ENCODE measurements at places on chromosomes 13 and 19.

- peak; percentile 81 for DNase-seq
These were observed 816 bp downstream of the SPRED3 start for GRCh38 chr19:38389101-38389925.

- DNase-seq: no peak
These were observed 5.6 kb upstream of the AMH start for GRCh38 chr19:2243274-2244124.

DNA sequence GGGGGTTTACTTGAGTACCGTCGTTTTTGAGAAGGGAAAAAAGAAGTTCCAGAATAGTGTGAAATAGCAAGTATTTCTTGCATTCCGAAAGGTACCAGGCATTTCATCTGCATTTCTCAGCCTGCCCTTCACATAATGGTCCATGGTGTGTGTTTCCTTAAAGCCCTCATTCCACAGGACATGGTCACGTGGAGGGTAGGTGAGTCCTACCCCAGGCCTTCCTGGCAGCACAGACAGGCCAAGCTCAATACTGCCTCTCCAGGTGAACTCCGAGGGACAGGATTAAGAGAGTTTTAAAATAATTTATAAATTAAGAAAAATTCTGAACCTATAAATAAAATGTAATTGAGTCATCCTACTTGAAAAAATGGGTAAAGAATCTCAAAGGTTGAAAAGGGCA lies 64.7 kb downstream of the TNFRSF19 start:
- no peak for DNase-seq

GRCh38 chr19:31706691-31707620 lies 357.7 kb upstream of the TSHZ3 start:
- no peak for DNase-seq

DNA sequence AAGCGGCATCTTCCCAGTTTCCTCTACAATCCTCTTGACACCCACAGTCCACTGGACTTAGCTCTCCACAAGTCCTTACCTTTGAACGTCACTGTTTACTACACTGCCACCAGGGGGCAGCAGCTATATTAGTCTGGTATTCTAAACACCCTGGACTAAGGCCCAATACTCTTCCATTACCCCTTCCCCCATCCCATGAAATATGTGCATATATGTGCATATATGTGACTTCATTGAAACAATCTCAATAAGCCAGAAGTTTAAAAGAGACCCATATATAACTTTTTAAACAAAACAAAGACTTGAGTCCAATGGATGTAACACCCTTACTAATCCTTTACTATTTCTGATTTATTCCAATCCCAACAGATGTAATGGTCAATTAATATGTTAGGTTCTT lies 15.5 kb downstream of the GGACT start:
- DNase-seq: peak; percentile 68

GRCh38 chr13:94123557-94123956 lies 355.9 kb downstream of the DCT start:
- no peak for DNase-seq

DNA sequence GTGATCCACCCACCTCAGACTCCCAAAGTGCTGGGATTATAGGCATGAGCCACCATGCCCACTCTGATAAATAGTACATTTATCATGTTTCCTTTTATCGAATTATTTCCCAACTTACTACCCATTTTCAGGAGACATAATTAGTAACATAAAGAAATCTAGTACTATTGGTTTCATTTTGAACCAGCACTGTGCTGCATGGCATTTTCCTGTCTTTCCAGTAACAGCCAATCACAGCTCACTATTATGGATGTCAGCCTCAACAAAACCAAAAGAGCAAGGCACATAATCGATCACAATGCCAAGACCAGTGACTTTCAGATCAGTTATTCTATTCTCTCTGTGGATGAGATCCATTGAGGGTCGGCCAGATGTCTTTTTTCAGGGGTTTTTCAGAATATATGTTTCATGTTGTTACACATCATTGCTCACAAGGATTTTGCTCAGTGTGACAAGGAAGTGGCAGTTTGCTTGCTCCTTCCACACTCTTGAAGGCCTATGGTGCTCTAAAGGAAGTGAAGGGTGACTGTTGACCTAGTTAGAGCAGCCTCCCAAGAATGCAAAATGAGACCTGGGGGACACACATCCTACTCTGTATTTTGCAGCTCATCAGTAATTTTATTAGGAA lies 233.4 kb downstream of the KCNRG start:
- no peak for DNase-seq

- no peak for DNase-seq
These were observed 775.3 kb downstream of the UQCRFS1 start for GRCh38 chr19:28437390-28438346.

GRCh38 chr13:75495938-75496337 lies 14.0 kb upstream of the TBC1D4 start:
- no peak for DNase-seq

DNA sequence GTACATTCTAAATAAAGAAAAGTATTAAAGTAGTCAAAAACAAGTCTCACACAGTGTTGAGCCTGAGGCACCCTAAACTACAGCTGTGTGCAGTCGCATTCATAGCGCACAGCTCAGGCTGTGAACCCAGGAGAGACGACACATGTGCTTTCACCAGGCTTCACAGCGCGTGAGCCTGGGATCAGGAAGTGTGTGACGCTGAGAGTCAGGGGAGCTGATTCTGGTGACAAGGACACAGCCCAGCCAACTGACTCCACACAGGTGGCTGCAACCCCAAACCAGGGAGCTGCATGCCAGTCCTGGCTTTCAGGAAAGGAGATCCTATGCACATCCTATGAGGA lies 41.6 kb downstream of the COL4A1 start:
- DNase-seq: no peak

DNA sequence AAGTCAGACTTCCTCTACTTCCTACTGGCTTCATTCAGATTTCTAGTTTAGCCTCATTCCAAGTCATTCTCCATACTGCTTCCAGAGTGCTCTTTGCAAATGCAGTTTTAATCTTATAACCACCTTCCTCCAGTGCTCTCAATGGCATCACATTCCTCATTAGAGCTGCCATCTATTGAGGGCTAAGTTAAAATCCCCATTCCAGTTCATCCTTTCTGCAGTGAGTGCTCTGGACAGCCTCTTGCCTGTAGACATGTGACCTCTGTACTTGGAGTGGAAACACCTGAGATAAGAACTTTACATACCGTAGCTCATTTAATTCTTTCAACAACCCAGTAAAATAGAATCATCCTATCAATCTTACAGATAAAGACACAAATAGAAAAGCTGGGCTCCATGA lies 57.9 kb upstream of the MAB21L1 start:
- no peak for DNase-seq

DNA sequence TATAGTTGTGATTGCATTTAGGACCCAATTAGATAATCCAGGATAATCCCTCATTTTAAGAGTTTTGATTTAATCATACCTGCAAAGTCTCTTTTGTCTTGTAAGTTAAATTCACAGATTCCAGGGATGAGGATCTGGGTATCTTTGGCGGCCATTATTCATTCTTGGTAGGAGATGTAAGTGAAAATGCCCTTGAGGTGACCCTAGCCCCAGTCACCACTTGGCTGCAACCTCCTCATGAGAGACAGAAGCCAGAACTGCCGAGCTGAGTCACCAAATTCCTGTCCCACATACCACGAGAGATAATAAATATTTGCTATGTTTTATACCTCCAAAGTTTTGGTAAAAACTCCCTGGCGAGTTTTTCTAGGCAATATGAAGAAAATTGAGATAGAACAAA lies 389.4 kb downstream of the RFC3 start:
- DNase-seq: peak; percentile 3

GRCh38 chr19:4922530-4923275 lies 13.4 kb downstream of the UHRF1 start:
- DNase-seq: no peak

GRCh38 chr19:51089786-51090185 lies 7.1 kb upstream of the KLK14 start:
- no peak for DNase-seq

- DNase-seq: no peak
These were observed 14.7 kb downstream of the DCT start for GRCh38 chr13:94464771-94465170.

- DNase-seq: no peak
These were observed 11.3 kb downstream of the ZFR2 start for GRCh38 chr19:3857449-3858003.

GRCh38 chr19:6693056-6693471 lies 23.1 kb upstream of the TNFSF14 start:
- DNase-seq: no peak

DNA sequence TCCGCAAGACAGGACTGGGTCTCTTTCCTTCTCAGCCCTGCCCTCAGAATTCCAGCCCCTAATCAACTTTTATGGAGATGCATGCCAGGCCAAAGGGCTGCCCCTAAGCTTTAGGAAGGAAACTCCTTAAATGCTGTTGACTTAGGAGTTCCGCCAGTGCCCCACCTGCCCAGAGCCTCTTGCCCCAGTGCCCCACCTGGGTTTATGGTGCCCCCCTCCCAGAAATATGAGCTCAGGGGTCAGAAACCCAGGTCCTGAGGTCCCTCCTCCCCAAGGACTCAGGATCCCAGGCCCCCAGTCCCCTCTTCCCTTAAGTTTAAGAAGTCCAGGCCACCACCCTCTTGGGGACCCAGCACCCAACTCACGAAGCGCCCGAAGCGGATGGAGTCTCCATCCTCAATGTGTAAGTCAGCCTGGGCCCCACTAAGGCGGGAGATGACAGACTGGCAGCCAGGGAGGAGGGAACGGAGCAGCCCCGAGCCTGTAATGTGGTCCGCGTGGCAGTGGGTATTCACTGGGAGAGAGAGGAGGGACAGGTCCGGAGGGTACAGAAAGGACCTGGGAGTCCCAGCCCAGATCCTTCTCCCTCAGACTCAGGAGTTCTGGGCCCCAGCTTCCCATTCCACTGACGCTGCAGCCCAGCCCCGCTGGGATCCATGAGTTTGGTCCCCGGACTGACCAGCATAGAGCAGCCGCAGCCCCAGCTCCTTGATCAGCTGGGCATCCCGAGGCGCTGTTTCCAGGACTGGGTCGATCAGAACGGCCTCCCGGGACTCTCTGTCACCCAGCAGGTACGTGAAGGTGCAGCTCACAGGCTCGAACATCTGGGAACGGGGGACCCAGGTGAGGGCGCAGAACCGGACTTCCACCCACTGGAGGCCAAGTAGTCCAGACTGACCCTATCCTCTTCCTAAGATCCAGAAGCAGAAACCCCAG lies 897 bp downstream of the ETHE1 start:
- no peak for DNase-seq

- DNase-seq: peak; percentile 47
These were observed 39.5 kb upstream of the RPL21 start for GRCh38 chr13:27211771-27212364.

- DNase-seq: no peak
These were observed 42.3 kb upstream of the GJB6 start for GRCh38 chr13:20274466-20274865.

- no peak for DNase-seq
These were observed 232.2 kb downstream of the GGACT start for GRCh38 chr13:100356426-100356825.

- no peak for DNase-seq
These were observed 994.3 kb downstream of the PCDH17 start for GRCh38 chr13:58625703-58626389.

DNA sequence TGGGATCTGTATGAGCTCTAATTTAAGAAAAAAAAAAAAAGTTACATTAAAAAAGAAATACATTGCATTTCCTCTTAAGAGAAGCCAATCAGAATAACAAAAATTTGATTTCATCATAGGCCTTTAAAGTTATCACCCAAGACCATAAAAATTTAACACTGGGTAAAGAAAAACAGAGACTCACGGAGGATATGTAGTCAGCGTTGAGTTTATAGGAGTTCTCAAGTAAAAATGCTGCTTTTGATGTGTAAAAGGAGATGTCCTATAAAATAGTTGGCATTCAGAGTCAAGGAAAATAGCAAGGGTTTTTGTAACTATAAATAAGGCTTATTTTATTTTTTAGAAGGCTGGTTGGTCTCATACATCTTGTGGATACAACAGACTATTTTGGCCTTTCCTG lies 191.1 kb downstream of the EFNB2 start:
- no peak for DNase-seq

- DNase-seq: peak; percentile 1
These were observed 246.7 kb downstream of the PCDH17 start for GRCh38 chr13:57878291-57878690.

DNA sequence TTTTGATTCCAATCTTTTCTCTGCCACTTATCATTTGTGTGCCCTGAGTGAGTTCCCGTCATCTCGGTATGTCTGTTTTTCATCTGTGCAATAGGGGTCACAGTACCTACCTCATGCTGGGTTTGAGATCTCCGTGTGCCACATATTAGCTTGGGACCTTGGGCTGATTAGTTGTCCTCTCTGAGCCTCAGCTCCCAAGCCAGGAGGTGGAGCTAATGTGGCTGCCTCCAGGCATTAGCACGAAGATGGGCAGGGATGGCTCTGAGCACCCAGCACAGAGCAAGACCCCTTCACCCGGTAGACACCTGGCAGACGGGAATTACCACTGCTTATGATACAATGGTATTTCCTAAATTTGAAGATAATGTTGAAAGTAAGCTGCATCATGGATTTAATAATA lies 35.8 kb upstream of the XPO4 start:
- DNase-seq: no peak

DNA sequence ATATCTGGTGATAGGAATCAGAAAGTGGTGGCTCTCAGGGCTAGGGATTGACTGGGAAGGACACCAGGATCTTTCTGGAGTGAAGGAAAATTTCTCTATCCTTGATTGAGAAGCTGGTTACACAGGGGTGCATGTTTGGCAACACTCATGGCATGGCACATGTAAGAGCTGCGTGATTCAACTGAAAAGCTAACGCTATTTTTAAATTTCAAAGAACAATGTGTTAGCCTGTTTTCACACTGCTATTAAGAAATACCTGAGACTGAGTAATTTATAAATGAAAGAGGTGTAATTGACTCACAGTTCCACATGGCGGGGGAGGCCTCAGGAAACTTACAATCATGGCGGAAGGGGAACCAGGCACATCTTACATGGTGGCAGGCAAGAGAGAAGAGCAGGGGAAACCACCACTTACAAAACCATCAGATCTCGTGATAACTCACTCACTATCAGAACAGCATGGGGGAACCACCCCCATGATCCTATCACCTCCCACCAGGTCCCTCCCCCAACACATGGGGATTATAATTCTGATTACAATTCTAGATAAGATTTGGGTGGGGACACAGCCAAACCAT lies 7.4 kb downstream of the SIGLEC8 start:
- no peak for DNase-seq

GRCh38 chr19:2488942-2489731 lies 13.2 kb downstream of the GADD45B start:
- DNase-seq: peak; percentile 85

DNA sequence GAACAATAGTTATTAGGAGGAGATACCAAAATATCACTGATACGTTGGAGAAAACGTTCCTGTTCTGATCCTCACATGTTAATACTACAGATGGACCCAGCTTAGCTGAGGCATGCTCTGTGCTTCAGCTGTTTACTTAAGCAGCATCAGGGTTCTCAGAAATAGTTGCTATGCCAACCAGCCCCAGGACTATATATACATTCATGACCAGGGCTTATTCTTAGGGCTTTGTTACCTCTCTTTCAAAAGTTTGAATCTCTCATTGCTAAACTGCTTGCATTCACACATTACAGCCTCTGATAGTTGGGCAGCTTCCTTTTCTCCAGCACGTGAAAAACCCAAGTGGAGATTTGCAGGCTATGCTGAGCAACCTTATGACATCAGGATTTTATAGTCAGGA lies 800.4 kb downstream of the DIAPH3 start:
- DNase-seq: no peak

Measured in kidney capillary endothelial cell (primary cell).